CMK (cell line): ENCODE measurements at places on chromosomes 2 and 18.

- no peak for DNase-seq
Measured at GRCh38 chr2:155266109-155266508, 567.6 kb downstream of the KCNJ3 start.

- DNase-seq: no peak
Measured at GRCh38 chr2:240401308-240401707, 34.2 kb upstream of the GPC1 start.

DNA sequence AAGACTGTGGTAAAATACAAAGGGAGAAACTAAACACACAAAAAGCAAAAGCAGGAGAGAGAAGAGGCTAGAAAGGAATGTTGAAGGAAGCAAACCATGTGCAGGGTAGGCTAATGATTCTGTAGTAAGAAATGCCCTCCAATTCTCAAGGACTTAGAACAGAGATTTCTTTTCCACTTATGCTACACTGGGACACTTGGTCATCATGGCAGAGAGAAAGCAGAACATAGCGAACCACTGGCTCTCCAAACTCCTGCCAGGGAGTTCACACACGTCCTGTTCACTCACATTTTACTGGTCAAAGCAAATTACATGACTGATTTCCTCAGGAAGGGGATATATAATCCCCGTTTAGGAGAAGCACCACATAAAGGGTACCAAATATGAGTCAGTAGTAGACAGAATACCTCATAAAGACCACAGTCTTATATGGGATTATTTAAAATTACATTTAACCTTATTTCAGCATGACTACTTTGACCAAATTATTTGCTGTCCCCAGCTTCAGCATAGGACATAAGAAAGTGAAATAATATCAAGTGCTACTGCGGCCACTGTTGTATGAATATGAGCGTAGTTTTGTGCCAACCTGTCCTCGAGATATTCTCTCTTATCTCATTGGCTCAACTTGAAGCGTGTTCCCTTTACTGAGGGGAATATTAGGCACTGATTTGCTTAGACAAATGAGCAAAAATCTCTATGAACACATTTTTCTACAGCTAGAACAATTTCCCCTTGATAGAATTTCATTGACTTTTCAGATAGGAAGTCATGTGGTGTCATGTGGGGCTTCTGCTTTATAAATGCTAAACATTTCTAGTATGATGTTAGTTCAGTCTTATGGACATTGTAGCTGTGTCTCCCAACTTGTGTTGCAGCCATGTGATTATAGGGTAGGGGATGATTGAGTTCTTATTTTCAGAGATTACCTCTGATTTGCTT, 81.7 kb downstream of the FAM161A start:
- DNase-seq: no peak

DNA sequence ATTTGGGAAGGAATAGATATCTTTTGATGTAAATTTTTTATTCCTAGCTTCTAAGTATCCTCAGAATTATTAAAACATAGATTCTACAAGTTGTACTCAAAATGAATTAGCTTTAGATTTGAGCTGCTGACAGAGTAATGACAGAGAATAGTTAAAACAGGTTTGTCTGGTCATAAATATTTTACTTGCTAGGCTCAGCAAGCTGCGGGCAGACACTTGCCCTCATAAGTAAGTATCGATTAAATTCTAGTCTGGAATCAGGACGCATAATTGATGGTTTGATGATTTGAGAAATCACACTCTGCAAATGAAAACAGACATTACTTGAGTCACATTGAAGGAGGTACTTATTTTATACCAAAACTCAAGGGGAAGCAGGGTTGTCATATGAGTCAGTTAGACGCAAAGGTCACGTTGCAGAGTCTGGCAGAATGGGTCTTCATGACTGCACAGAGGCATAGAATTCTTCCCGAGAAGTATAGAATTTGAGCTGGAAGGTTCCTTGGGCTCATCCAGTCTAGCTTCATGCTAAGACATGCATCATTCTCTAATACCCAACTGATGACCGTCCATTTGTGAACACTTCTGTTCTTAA, 27.5 kb downstream of the ARL4C start:
- DNase-seq: no peak

GRCh38 chr18:36509646-36510197, 212.2 kb downstream of the FHOD3 start:
- DNase-seq: no peak

GRCh38 chr2:134359367-134360081, 105.7 kb downstream of the MGAT5 start:
- DNase-seq: no peak

GRCh38 chr2:3059141-3059925, 318.3 kb downstream of the EIPR1 start:
- no peak for DNase-seq

GRCh38 chr2:55805686-55806085, 112.0 kb upstream of the PNPT1 start:
- no peak for DNase-seq

- DNase-seq: no peak
Measured at GRCh38 chr18:10660179-10660884, 134.5 kb downstream of the NAPG start.

DNA sequence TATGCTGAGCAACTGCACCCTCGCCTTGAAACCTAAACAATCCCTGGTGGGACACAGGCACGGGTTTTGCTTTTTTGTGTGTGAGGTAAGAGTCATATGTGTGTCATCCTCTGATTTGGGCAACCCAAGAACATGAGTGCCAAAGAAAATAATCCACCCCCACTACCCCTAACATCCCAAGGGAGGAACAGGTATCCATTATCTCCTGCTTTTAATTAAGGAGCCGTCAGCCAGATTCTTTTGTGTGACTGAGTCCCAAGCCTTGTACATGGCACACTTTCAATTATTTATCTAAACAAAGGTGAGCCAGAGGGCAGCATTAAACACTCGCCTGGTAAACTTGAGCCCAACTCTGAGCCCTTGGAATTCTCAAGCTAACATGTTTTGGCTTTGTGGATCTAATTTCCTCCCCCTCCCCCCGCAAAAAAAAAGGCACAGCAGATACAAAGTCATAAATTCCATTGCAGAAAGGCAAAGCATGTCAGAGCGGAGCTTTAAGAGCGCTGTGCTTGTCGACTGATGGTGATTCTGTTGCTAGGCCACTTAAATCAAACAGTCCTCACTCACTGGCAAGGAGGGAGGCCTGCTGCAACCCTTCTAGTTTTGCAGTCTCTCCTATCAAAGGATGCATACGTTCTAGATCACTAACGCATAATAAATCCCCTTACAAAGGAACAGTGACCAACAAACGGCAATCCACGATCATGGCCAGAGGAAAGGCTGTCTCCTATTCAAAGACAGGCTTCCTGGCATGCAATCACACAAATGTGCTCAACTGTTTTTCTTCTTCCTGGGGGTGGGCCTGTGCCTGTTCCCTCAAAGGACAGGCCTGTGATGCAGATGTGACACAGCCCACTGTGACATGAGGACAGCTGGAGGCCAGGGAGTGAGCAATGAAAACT, 143.5 kb upstream of the LMAN1 start:
- DNase-seq: no peak

DNA sequence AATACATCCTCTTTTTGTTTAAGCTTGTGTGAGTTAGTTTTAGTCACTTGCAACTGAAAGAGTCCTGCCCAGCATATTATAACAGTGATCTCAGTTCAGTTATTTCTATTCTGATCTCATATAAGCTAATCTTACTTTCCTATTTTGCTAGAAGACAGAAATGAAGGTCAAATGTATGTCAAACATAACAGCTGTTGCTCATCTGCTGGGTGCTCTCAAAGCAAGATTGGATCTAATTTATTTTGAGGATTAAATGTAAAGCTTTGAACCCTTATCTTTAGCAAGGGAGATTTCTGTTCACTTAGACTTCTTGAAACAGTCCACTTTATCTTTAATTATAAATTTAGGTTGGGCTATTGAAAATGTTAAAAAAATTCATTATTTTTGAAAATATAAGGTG, 31.2 kb downstream of the CRYGD start:
- no peak for DNase-seq

DNA sequence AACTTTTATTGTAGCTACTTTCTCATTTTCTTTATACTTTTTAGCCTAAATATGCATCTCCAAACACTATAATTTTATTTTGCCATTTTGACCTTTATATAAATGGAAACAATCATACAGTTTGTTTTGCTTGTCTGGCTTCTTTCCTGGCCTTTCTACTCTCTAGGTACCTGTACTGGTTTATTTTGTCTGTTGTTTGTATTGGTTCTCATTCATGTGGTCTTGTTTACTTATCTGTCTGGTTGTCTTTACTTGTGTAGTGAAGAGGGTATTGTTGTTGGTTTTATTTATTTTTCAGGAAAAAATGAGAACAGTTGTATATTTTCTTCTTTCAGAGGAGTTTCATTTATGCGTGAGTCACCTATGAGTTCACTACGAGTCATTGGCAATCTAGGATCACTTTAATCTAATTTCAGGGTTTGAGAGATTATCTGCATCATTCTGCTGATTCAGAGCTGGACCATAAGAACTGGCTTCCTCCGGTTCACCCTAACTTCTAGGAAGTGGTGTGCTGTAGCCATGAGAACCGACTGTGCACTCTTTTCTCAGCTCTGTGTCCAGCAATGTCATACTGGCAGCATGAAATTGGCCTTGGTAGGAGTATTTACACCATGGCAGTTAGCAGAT, 33.1 kb upstream of the HDAC4 start:
- DNase-seq: no peak

- DNase-seq: no peak
Measured at GRCh38 chr18:41969881-41970280, 14.8 kb downstream of the PIK3C3 start.

DNA sequence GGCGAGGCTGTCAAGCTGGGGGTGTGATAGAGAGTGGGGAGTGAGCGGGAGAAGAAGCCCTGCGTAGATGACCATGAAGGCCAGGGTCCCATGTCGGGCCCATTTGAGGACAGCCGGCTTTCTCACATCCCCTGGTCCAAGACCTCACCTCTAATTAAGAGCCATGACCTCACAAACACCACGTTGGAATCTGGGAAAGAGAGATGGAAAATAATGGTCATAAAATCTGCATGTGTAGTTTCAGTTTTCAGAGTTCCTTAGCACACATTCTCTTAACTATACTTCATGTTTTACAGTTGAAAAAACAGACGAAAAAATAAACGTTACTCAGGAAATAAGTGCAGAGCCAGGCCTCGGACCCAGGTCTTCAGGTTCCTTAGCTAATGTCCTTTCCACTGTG, 244.8 kb upstream of the SIX2 start:
- no peak for DNase-seq

DNA sequence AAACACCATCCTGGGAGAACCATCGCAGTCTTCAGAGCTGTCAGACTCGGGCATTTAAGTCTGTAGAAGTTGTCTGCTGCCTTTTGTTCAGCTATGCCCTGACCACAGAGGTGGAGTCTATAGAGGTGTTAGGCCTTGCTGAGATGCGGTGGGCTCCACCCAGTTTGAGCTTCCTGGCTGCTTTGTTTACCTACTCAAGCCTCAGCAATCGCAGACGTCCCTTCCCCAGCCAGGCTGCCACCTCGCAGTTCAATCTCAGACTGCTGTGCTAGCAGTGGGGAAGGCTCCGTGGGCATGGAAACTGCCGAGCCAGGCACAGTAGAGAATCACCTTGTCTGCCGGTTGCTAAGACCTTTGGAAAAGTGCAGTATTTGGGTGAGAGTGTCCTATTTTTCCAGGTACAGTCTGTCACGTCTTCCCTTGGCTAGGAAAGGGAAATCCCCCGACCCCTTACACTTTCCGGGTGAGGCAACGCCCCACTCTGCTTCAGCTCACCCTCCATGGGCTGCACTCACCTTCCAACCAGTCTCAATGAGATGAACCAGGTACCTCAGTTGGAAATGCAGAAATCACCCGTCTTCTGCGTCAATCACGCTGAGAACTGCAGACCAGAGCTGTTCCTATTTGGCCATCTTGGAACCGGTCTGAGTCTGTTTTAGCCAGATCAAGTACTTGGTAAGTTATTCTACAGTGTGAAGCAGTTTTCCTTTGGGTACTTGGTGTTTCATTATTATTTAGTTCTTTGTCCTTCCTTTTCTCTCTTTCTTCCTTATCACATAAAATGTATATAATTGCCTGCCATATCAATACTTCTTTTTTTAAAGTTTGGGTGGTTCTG, 71.5 kb downstream of the CDC42EP3 start:
- DNase-seq: no peak
